NCI-H1092 treated with DMSO at 0.1 percent for 48 hours (cell line): ENCODE measurements at places on chromosomes 6 and 20.

- no peak for DNase-seq
Observed at GRCh38 chr6:167701010-167701409, 125.7 kb upstream of the AFDN start.

DNA sequence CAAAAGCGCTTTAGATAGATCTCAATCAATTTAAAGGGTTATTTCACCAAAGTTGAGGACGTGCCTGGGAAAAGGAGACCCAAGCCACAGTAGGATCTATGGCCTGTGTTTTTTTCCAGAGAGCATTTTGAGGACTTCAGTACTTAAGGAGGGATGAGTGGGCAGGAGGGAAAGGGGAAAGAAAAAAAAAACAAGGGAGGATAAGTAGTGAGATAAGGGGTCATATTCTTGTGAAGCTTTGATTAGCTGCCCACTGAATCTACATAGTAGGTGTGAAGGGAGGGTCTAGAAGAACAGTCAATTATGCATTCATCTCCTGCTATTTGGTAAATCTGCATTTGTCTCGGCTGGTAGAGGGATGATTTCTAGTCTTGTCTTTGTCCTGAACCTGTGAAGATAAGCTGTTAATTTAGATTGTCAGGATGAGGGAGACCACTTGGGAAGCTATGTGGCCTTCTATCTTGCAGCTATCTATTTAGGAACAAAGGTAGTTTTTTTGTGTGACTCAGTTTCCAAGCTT lies 48.4 kb downstream of the CLVS2 start:
- DNase-seq, result no peak

GRCh38 chr6:110326609-110327008 lies 31.5 kb downstream of the METTL24 start:
- DNase-seq, result no peak

DNA sequence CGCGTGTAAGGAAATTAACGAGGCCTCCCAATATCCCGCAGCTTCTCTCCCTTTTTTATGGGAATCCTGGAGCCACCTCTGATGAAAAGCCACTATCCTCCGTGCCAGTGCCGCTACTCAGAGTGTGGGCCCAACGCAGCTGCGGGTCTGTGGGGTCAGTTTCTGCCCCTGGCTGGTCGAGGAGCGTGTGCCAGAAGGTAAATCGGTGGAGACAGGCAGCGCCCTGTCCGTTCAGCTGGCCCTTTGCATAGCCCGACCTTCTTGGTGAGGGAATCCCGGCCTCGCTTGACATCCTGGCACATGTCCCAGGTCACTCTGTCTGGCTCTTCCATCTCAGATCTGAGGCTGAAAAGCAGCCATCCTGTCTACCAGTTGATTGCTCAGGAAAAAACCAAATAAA lies 4.6 kb downstream of the THBS2 start:
- no peak for DNase-seq

DNA sequence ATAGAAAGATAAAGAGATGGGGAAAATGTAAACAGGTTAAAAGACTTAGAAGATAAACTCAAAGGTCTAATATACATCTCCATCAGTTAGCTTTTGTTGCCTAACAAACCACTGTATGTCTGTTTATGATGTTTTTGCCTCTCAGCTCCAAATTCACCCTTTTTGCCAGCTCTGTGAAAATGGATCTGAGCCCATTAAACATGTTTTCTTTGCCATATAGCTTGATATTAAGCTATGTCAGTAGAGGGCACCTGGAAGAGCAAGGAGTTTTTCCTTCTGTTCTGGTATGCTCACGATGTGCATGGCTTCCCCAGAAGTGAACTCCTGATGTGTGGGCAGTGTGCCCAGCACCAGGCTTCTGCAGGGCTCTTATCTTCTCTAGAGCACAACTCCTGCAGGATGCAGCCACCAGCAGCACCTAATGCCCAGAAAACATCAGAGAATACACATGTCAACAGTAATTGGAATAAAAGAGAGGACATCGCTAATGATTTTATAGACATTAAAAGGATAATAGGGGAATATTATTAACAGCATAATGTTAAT lies 14.6 kb upstream of the SNX9 start:
- no peak for DNase-seq

- DNase-seq, result no peak
Observed at GRCh38 chr6:137866200-137866913, 702 bp upstream of the TNFAIP3 start.

DNA sequence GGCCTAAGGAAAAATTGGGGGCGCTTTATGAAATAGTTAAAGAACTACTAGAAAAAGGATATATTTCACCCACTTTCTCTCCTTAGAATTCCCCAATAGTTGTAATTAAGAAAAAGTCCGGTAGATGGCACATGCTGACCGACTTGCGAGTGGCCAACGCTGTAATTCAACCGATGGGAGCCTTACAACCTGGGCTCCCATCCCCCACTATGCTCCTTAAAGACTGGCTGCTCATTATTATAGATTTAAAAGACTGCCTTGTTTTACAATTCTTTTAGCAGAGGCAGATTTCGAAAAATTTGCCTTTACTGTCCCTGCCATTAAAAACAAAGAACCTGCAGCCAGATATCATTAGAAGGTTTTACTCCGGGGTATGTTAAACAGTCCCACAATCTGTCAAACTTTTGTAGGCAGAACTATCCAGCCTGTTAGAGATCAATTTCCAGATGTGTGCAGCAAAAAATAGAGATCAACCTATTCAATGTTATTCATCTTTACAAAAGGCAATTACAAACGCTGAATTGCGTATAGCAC lies 58.5 kb upstream of the PRSS16 start:
- DNase-seq, result peak; percentile 32

- DNase-seq, result no peak
Observed at GRCh38 chr20:57211908-57212533, 54.4 kb downstream of the BMP7 start.

DNA sequence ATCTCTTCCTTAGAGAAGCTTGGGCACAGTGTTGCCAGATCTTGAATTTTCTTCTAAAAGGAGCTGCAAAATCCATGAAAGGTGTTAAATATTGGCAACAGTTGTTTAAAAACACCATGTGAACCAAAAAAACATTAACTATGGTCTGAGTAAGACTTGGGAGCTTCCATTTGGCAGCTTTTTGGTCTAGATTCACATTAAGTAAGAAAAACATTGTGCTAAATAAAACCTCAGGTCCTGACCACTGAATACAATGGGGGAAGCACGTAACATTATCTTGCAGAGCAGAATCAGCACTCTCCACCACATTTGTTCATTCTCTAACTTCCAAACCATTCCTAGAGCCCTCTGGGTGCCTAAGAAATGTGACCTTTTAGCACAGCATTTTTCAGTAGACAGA lies 437.6 kb upstream of the PLCB4 start:
- DNase-seq, result no peak

DNA sequence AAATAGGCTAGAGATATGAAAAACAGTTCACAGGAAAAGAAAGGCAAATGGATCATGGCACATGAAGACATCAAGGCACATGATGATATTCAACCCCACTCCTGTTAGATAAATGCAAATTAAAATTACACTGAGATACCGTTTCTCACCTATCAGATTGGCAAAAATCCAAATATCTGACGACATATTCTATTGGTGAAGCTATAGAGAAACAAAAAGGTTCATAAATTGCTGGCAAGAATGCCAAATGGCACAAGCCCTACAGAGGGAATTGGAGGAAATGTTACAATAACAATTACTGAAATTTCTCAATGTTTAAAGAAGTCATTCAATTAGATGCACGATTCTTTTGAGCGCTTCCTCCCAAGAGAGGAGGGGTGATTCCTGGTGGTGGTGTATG lies 45.3 kb upstream of the DSN1 start:
- no peak for DNase-seq

GRCh38 chr20:54397292-54398140 lies 77.9 kb upstream of the DOK5 start:
- no peak for DNase-seq

DNA sequence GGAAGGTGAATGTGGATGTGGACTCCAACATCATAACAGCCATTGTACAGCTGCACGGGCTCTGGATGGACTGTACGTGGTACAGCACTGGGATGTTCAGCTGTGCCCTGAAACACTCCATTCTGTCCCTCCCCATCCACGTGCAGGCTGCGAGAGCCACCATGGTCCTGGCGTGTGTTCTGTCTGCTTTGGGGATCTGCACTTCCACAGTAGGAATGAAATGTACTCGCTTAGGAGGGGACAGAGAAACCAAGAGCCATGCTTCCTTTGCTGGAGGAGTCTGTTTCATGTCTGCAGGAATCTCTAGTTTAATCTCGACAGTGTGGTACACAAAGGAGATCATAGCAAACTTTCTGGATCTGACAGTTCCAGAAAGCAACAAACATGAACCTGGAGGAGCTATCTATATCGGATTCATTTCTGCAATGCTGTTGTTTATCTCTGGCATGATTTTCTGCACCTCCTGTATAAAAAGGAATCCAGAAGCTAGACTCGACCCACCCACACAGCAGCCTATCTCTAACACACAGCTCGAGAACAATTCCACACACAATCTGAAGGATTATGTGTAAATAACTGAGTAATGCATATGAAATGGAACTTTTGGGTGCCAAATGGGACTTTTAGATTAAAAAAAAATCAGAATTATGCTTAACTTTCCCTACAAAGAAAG lies 12.1 kb downstream of the CLDN20 start:
- no peak for DNase-seq

- DNase-seq, result no peak
Observed at GRCh38 chr6:61951586-61951985, 334.4 kb downstream of the KHDRBS2 start.

DNA sequence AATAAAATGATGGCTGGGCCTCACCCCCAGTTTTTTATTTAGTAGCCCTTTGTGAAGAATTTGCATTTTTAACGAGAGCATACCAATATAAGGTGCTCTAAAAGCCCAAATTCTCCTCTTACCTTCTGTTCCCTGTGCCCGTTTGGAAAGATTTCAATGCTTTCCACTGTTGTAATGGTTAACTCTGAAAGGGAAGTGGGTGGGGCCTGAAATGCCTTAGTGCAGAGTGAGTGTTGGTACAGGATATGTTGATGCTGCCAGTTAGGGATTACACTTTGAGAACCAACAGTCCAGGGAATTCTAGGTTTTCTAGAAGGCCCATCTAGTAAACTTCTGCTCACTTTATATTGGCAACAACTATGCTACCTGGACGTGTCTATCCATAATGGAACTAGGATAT lies 562.7 kb upstream of the NRSN1 start:
- DNase-seq, result no peak

- DNase-seq, result no peak
Observed at GRCh38 chr6:132499757-132500156, 13.2 kb downstream of the STX7 start.

DNA sequence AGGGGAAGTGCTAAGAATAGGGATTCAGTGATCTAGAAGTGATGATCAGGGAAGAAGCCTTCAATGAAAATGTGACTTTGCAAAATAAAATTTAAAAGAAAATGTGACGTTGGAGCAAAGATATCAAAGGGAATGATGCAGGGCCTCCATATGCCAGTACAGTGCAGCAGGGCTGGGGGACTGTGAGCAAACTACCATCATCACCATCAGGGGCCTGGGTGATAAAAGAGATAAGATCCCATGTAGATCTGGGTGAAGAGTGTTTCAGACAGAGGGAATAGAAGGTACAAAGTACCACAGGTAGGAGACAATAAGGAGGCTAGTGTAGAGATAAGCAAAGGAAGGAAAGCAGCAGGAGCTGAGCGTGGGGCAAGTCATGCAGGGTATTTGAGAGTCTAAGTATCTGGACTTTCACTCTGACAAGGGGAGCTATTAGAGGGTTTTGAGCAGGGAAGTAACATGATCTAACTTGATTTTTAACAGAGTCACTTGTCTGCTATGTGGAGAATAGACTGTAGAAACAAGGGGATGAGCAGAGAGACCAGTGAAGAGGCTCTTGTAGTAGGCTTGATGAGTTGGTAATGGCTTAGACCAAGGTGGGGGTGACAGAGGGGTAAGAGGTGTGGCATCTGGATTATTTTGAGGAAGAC lies 295.6 kb downstream of the ZFAND3 start:
- DNase-seq, result no peak

GRCh38 chr6:147577488-147577887 lies 69.0 kb downstream of the SAMD5 start:
- no peak for DNase-seq

DNA sequence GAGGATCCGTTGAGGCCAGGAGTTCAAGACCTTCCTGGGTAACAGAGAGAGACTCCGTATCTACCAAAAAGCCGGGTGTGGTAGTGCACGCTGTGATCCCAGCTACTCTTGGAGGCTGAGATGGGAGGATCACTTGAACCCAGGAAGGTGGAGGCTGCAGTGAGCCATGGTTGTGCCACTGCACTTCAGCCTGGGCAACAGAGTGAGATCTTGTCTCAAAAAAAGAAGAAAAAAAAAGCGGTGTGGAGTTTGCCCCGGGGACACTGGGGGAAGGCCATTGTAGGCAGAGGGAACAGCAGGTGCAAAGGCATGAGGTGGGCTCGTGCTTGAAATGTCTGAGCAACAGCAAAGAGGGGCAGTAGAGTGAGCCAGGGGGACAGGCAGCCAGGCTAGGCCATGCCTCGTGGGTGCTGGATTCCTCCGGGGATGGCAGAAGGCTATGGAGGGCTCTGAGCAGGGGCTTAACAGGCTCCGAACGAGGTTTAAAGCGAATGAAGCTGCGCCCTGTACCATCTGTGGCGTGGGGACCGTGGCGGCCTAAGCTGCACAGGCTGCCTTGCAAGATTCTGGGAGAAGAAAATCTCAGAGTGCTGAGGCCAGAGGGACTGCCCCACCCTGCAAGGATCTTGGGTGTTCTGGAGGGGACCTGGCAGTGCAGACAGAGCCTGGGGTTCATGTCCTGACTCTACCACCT lies 36.9 kb upstream of the NOL4L start:
- DNase-seq, result no peak

- no peak for DNase-seq
Observed at GRCh38 chr20:43068482-43068881, 121.2 kb downstream of the PTPRT start.

GRCh38 chr20:45470262-45470931 lies 844 bp downstream of the WFDC2 start:
- peak; percentile 47 for DNase-seq

- DNase-seq, result no peak
Observed at GRCh38 chr20:58073945-58074856, 154.3 kb downstream of the ANKRD60 start.

GRCh38 chr6:30799210-30799609 lies 54.9 kb upstream of the IER3 start:
- no peak for DNase-seq

DNA sequence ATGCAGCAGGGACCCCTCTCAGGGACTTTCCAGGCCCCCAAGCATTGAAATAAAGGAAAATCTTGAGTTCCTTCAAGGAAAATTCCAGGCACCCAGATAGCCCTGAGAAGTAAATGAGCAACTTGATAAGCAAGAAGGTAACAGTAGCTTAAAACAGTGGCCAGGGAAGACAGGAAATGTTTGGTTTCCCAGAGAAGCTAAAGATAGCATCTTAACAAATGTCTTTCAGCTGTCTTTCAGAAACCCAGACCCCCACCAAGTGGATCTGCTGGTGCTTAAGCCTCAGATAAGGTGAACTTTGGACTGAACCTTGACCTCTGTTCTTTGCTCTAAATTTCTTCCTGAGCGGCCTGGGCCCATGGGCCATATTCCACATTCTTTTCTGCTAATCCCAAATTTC lies 117.8 kb upstream of the CST7 start:
- DNase-seq, result no peak

- DNase-seq, result no peak
Observed at GRCh38 chr20:45014671-45015415, 48.5 kb downstream of the STK4 start.
